Stimulated activated CD8-positive, alpha-beta memory T cell treated with anti-CD3 and anti-CD28 coated beads, Interleukin-2, amount 100 ng/mL, for 48 hours (primary cell): ENCODE measurements at places on chromosomes 2 and 18.

DNA sequence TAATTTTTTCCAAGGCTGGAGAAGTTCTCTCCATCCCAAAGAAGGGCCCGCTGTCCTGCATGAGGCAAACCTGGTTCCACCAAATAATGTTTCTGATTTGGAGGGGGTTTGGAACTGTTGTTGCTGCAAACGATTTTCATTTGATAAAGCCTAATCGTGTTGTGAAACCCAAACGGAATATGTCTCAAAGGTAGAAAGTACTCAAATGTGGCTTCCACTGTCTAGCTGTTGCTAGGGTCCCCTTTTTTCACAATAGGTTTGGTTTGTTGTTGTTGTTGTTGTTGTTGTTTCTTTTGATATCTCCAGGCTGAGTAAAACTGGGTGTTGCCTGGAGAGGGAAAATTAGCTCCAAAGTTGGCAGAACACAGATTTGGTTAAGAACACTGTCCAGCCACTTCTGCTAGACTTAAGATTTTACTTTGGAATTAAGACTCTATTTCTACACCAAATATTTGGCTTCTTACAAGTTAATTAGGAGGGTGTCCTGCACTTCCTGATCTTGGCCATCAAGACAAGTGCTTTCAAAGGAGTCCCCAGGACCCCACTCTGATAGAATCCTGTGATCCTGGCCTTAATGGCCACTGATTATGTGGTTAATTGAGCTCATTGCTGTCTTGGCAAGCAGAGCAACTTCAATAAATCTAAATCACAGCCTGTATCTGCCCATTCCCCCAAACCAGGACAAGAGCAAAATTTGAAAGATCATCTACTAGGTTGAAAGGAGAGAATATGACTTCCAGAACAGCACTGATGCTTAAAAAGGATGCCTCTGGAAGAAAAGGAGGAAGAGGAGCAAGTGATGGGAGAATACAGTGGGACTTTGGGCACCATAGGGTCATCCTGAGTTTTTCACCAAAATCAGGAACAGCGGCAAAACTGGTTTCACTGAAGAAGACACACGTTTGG is 3.3 kb upstream of the HOXD13 start:
- DNase-seq: no peak

- no peak for DNase-seq
These were observed 16.9 kb upstream of the TUBB6 start for GRCh38 chr18:12291161-12291560.

DNA sequence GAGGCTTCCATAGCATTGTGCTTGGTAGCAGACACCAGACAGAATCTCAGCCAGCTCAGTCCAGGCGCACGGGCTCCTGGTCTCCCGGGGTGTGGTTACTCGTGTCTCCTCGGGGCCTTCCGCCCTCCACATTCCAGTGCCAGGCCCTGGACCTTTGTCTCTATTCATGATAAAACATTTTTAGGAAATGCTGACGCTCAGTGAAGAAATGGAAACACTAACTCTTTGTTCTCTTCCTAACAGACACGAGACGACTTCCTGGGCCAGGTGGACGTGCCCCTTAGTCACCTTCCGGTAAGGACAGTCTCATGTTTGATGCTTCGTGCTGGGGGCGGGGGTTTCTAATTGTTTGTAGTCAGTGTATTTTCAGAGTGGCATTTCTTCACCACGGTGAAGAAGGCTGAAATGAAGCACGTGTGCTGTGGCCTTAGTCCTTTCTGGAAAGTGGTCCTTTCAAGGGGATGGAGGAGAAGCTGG is 271.8 kb downstream of the NEDD4L start:
- no peak for DNase-seq

DNA sequence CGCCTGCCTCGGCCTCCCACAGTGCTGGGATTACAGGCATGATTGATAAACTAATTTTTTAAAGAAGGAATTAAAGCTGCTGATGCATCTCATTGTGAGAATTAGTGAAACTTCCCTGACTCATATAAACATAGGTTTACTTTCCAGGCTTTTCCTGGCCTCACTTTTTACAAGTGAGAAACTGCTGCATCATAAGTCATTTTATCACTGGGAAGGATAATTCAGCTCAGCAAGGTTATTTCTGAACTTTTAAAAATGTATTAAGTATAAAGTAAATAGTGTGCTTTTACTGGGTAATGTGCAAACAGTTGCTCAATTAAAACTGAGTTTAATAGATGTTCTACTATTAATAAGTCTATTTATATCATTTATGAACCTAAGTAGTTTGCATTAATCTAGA is 1130.3 kb upstream of the CDH2 start:
- DNase-seq: no peak

GRCh38 chr2:215862351-215862771 is 151.0 kb downstream of the MREG start:
- DNase-seq: no peak
